MCF 10A (cell line): ENCODE measurements at places on chromosomes 4 and X.

- DNase-seq = peak; percentile 9
These were observed 2304.0 kb downstream of the ARAP2 start for GRCh38 chr4:33940281-33940680.

DNA sequence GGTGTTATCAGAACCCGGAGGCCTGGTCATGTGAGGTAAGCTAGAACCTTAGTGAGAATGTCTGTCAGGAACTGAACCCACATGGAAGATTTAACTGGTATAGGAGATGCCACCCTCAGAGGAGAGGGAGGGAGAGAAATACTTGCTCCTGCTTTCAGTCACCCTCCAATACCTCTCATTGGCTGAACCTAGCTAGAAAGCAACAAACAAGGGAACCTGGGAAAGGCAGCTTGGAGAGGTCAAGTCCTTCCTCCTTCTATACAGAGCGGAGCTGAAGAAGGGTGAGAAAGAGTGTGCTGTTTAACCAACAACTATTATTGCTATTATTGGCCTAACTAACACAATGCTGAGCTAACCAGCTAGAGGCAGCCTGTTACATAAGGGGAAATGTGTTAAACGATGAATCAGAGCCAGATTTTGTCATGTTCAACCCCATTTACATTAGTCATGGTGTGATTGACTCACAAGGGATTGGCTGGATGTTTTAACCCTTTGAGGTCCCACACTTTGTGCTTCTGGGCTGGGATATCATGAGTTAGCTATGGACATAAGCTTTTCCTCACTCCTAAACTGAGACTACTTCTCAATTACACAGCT, 96.5 kb upstream of the ESX1 start:
- DNase-seq = peak; percentile 89

- DNase-seq = peak; percentile 6
These were observed 1244.5 kb downstream of the PCDH7 start for GRCh38 chr4:31964685-31965084.

- DNase-seq = no peak
These were observed 713.8 kb downstream of the RAB28 start for GRCh38 chr4:12770351-12770750.

DNA sequence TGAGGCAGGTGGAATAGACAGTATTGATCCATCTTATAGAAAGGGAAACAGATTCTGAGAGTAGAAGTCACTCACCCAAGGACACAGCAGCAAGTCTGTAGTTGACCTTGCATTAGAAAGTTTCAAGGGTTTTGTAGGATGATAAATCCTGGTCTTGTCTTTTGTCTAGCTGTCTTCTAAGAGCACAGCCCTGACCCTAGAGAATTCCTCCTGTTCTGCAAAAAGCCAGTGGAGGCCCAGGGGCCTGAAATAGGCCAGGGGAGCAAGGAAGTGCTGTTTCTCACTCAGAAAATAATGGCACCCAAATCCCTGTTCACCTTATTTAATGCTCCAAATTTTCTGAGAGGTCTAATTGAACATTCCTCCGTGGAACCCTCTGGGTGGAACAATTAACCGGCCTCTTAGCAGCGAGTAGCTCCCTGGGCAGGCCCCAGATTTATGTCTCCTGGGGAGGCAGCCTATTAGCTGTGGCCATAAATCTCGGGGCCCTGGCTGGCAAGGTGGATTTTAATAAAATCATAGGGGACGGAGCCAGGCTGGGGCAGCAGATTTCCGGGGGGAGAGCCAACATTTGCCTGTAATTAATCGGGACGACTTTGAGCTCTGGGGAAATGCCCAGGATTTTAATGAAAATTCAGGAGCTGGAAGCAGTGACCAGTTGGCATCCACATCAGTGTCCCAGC, 49.2 kb upstream of the MSX1 start:
- no peak for DNase-seq

GRCh38 chr4:84875636-84876371, 90.7 kb downstream of the WDFY3 start:
- DNase-seq = no peak

DNA sequence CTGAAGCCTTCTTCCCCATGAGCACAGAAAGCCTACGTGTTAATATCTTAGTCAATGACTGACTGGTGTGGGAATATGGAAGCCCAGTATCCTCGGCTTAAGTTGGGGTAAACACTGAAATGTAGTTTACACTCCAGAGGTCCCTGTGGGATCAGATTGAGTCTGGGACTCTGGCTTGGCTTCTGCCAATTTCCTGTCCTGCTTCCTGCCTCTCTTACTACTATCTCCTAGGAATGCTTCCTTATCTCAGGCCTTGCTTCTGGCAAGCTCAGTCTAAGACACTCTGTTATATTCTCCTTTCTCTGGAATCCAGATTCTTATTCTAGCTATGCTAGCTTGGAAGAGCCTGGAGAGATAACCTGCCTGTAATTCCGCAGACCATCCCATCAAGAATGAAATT, 174.0 kb upstream of the LDB2 start:
- DNase-seq = no peak

DNA sequence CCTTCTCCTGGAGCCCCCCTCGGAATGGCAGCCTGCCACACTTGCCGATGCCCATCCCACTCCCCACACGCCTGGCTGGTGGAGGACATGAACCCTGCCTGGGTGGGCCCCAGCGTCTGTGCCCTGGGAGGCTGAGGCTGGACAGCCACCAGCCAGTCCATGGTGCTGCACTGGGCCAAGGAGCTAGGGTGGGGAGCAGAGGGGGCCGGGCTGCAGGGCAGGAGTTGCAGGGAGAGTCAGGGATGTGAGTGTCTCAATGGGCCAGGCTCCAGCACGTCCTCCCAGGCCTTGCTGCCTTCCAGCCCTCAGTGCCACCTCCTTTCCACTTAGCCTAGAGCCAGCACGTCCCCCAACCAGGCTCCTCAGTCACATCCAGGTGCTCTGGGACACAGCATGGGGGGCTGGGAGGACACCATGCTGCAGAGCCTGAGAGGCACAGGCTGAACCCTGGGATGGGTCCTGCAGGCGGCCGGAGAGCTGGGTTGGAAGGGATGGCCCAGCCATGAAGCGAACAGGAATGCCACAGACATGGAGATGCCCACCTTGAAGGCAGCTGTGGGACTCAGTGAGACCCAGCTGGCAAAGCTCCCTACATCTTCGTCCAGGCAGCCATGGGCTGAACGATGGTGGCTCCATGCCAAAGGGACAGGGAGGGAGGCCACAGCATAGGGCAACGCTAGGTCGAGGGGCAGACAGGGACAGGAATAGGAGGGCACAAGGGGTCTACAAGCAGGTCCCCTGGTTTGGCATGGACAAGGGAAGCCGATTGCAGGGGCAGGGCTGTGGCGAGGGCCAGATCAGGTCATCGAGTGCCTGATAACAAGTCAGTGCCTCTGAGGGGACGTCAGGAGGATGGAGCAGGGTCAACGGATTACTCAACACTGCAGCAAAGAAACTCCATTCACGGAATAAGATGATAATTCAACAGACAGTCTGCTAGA, 30.1 kb upstream of the MXD4 start:
- no peak for DNase-seq

- peak; percentile 38 for DNase-seq
These were observed 687 bp downstream of the CDK16 start for GRCh38 chrX:47218920-47219815.

DNA sequence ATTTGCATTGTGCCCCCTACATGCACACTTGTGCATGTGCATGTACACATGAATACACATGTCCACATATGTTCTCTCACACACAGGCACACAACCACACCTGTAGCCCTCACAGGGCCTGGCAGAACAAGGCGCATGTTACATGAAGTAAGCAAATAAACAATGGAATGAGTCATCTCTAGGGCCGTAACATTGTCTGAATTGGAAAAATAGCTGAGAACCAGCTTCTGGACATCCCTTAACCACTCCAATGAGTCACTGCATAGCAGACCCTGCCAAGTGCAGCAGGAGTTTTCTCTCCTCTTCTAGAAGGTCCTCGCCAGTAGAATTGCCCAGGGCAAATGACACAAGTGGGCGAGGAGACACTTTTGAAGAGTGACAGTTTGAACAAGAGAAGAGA, 66.1 kb downstream of the MAGEA10 start:
- peak; percentile 94 for DNase-seq
